AG10803 (cell line): ENCODE measurements at places on chromosomes 4 and X.

GRCh38 chrX:96430756-96431455 is 253.7 kb upstream of the DIAPH2 start:
- DNase-seq: no peak

DNA sequence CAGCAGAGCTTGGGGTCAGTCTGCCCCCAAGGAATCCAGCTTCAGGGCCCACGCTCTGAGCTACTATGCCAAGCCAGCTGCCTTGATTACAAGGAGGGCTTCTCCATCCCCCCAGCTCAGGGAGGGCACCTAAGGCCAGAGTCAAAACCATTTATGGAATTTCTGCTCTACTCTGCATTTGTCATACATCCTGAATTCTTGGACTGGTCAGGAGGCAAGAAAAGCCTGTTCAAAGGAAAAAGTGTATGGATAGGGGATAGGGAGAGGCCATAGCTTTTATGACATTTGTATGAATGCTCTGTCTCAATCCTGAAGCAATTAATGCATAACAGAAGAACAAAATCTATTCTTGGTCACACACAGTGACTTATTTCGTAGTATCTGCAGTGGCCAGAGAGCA is 32.2 kb downstream of the EDNRA start:
- DNase-seq: peak; percentile 40

GRCh38 chr4:86451560-86452330 is 91.9 kb upstream of the MAPK10 start:
- peak; percentile 16 for DNase-seq

GRCh38 chr4:129998436-129999150 is 902.6 kb downstream of the C4orf33 start:
- DNase-seq: no peak

- peak; percentile 62 for DNase-seq
Measured at GRCh38 chr4:101199507-101200285, 147.6 kb downstream of the PPP3CA start.

GRCh38 chr4:65007841-65008439 is 598.7 kb upstream of the TECRL start:
- DNase-seq: peak; percentile 6

DNA sequence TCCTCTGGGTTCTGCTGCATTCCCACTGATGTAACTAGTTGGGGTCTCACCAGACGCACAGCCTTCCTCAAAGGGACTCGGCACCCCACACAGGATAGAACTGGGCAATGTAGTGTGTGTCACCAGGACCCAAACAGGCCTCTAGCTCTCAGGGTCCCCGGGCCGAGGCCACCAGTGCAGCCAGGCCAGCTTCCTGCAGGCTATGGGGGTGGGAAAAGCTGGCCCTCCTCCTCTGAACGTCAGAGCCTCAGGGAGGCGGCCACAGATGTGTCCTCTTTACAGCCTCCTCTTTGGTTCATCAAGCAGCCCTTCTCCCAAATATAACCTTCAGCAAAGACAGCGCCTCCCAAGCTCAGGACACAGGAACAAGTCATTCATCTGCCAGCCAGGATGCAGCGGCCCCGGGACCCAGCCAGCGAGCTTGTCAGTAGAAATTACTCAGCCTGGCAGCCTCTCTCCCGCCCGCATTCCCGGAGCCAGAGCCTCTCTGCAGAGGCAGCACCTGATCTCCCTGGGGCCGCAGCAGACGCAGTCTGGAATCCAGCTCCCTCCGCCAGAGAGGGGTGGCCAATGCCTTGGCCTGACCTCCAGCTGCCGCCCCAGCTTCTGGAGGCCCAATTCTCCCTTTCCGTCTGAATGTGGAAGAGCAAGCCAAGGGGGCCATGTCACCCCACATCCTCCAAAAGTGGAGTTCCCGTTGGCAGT is 288.5 kb downstream of the FBXW7 start:
- DNase-seq: no peak

DNA sequence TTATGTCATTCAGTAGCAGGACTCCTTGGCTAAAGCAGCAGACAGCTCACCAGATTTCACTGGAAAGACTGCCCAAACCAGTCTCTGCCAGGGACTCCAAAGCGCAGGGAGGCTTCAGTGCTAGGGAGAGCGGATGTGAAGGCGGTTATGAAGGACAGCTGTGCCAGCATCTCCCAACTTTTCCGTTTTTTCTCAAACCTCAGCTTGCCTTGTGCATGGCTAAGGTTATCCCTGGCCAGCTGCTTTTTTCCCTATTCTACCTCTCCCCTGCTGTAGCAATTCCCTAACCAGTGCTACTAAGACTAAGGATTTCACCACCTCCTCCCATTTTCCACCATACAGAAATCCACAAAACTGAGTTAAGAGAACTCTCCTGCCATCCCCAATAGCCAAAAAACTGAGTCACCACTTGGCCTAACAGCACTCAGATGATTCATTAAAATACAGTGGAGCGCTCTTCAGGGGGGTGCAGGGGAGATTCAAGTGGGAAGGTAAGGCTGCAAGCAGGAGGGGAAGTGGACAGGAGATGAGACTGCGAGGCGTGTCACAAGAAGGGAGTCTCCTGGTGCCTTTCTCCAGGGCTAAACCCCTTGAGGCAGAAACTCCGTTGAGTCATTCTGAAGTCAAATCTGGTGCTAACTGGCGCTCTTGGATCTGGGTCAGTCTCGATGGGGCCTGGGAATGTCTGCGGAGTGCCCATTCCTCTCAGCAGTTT is 90.7 kb downstream of the PALLD start:
- DNase-seq: peak; percentile 76

- DNase-seq: no peak
Measured at GRCh38 chr4:140559696-140560095, 9.1 kb downstream of the UCP1 start.

- DNase-seq: no peak
Measured at GRCh38 chr4:3268395-3269104, 19.6 kb downstream of the MSANTD1 start.

DNA sequence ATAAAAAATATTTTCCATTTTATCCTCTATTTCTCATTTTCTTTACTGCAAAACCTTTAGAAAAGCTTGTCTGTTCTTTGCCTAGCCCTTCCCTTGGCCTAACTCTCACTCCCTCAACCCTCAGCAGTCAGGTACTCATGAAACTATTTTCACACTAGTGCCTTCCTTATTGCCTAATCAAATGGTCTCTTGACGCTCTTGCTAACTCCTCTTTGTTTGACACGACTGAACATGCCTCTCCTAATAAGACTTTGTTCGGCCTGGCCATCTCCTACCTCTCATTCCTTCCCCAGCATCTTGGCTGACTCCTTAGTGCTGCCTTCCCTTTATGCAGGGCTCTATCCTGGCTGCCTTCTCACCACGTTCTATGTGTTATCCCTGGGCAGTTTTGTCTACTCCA is 11.1 kb upstream of the LRAT start:
- no peak for DNase-seq

DNA sequence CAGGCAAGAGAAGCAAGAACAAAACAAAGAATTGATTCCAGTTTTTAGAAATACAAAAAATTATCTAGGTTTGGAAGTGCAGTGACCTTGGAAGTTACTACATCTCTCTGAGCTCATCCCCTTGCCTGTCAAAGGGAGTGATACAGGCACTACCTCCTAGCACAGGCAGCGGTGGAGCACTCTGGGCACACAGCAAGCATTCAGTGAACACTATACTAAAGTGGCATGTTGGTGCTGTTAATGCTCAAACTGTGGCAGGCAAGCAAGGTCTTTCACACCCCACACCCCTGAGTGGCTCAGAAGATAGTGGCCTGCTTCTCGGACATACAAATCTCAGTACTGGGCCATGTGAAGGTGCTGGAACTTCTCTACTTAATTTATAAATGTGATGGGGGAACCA is 51.2 kb downstream of the DRD5 start:
- no peak for DNase-seq

- peak; percentile 15 for DNase-seq
Measured at GRCh38 chr4:47533689-47534347, 48.7 kb downstream of the ATP10D start.

GRCh38 chr4:98260047-98260578 is 1.1 kb upstream of the RAP1GDS1 start:
- no peak for DNase-seq

GRCh38 chr4:188534917-188535316 is 395.7 kb downstream of the TRIML1 start:
- no peak for DNase-seq

- no peak for DNase-seq
Measured at GRCh38 chr4:107083-107443, 17.2 kb upstream of the ZNF718 start.

DNA sequence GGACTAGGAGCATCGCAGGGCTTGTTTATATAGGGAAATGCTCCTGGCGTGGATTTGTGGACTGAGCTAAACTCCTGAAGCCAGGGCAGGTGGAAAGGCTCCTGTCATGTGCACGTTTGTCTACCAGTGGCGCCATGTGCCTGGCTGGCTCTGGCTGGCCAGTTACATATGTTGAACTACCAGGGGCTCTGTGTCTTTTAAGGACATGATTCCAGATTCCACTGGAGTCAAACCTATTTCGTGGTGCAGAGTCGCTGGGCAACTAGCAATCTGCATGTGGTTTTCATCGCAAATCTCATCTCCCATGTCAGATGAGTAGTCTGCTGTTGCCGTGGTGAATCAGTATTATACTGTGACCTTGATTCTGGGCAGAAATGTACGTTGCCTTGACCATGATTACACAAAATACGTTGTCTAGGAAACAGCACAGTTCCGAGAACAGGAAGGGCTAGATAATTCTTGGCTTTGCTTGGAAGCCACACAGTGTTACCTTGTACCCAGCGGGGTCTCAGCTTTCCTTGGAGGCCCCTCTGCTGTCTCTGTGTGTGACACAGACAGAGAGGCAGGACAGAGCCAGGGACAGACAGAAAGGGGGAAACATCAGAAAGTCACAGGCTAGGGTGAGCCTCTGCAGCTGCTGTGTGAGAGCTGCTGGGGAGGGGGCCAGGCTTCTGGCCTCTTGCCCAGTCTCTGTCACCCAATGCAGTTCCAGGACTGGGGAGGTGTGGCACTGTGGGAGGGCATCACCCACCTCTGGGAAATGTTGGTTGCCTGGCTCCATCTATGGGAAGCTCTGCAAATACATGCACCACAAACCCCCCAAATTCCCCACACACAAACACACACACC is 19.2 kb downstream of the PNMA6E start:
- DNase-seq: peak; percentile 92

DNA sequence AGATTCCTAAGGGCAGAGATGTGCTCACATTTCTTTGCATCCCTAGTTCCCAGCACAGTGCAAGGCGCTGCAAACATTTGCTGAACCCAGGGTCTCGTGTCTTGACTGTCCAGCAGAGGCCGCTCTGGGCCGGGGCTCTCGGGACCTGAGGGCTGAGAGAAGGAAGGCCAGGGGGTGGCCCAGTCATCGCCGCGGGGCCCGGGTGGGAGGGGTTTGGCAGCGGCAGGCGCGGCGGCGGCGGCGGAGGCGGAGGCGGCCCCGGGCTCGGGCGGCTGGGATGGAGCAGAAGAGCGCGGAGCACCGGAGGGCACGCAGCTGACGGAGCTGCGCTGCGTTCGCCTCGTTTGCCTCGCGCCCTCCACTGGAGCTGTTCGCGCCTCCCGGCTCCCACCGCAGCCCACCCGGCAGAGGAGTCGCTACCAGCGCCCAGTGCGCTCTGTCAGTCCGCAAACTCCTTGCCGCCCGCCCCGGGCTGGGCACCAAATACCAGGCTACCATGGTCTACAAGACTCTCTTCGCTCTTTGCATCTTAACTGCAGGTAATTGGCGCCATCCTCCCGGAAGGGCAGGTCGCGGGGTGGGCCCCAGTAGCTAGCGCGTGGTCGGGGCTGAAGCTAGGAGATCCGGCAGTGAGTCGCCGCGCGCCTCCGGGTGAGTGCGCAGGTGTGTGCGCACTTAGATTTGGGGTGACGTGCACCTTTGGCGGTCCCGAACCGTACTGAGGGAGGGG is at the start of gene PARM1:
PARM1 (plus strand) TSS at position 285 of the 730 bp plus-strand sequence; CDS start at position 497, 212 bp downstream.
- peak; percentile 41 for DNase-seq

GRCh38 chr4:140996766-140997165 is 136.5 kb downstream of the RNF150 start:
- DNase-seq: peak; percentile 91

GRCh38 chr4:65667506-65668041 is 2.7 kb downstream of the EPHA5 start:
- no peak for DNase-seq

- peak; percentile 4 for DNase-seq
Measured at GRCh38 chr4:105283501-105283900, 136.8 kb downstream of the TET2 start.

DNA sequence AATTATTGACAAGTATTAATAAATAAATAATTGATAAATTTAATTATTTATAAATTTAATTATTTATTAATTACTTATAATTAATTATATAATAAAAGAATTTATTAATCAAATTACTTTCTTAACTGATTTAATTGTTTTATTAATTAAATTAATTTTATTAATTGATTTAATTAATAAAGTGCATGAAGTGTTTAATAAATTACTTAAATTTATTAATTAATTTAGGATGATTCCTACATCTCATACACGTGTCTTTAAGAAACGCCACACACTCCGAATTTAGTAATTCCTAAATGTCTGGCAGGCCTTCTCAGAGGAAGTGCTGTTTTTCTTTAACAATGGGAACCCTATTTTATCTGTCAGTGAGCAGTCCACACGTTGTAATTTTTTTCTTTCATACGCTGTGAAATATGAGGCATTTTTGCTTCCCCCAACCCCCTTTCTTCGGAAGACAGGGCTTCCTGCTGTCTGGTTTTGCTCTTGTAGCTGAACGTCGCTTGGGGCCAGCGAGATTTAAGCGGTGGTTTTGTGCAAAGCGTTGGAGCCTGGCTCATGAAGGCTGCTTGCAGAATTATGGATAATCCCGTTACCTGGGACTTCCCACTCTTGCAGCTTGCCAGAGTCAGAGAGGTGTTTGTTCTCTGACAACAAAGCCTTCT is 46.8 kb downstream of the CRLF2 start:
- peak; percentile 0 for DNase-seq

- DNase-seq: no peak
Measured at GRCh38 chr4:81550388-81550859, 78.7 kb upstream of the RASGEF1B start.

DNA sequence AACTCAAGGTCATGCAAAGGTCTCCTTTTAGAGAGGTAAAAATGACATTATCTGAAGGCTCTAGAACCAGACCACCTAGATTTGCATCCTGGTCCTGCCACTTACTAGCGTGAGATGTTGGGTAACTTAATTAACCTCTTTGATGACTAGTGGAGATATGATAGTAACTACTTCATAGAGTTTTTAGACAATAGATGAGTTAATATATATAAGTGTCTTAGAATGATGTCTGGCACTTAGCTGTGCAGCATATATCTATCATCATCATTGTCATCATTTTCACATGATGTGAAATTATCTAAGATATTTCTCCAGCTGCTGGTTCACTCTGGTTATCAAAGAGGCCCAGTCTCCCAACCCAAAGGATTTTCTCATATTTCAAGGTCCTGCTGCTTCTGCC is 126.1 kb upstream of the DCLK2 start:
- no peak for DNase-seq

DNA sequence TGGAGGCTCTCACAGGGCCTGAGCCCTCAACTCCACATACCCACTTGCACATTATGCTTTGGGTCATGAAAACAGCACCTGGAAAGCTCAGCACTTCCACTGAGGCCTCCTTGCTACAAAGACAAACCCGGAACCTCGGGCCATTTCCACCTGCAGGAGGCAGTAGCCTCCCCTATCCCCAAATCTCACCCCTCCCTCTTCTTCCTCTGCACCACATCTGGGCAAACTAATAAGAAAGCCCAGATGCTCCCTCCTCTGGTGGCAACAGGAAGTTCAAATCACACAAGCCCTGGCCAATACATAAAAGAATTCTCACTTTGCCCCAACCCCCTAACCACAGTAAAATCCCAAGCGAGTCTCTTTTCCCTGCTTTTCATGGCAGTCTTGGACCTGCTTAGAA is 136.4 kb downstream of the MAPK10 start:
- DNase-seq: peak; percentile 47
